CD4-positive, alpha-beta T cell treated with Interleukin-4 for 4 hours (primary cell): ENCODE measurements at places on chromosomes 13 and 19.

DNA sequence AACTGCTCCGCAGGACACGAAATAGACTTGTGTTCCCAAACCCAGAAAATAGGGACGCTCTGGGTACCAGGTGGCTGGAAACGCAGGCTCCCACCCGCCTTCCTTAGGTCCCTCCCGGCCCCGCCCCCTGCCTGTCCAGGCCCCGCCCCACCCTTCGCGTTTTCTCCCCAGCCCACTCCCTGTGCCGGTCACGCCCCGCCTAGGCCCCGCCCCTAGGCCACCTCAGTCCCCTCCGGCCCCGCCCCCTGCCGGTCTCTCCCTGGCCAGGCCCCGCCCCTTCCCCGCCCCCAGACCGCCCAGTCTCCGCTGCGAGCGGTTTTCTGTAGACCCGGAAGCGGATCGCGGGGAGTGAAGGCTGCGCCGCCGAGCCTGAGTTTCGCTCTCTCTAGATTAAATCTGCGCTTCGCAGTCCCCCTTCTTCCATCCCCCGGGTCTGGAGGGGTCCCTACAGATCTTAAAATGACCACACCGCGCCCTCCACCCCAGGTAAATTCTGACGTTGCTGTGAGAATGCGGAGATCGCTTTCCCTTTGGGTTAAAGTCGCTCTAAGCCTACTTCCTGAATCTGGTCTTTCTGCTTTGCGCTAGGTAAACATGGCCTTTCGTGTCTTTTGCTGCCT, 3.7 kb upstream of the ZNF665 start:
- peak; percentile 92 for DNase-seq

DNA sequence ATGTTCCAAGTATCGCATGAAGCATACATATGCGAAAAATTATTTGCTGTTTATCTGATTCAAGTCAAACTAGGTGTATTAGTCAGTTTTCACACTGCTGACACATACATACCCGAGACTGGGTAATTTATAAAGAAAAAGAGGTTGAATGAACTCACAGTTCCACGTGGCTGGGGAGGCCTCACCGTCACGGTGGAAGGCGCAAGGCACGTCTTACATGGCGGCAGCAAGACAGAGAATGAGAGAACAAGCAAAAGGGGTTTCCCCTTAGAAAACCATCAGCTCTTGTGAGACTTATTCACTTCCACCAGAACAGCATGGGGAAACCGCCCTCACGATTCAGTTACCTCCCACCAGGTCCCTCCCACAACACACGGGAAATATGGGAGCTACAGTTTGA, 13.0 kb upstream of the PROZ start:
- DNase-seq, result no peak

DNA sequence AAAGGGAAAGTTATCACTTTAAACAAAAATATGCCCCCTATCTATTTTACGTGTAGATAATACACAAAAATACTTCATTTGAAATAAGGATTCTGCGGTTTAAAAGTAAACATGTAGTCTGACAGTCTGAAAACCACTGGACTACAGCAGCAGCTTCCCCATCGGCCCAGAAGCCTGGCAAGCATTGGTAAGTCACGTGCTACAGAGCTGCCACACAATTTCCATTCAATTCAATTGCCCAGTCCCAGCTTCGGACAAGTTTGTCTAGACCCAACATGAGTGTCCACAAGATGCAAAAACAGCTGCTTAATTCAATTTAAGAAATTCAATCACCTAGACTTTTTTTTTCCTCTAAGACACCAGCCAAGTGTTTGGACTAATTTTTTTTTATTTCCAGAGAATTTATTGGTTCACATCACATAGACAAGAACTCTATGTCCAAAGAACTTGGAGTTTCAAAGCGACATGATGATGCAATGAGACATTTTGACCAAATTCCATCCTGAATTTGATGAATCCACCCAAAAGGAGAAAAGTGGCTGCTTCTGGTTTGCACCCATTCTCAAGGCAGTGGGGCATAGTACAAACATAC, 458.9 kb downstream of the COG6 start:
- DNase-seq, result no peak

- DNase-seq, result no peak
These were observed 692.6 kb downstream of the PCDH17 start for GRCh38 chr13:58324161-58324560.

- DNase-seq, result no peak
These were observed 666.6 kb downstream of the SLITRK1 start for GRCh38 chr13:83215627-83216026.

- no peak for DNase-seq
These were observed 1.3 kb upstream of the LDLR start for GRCh38 chr19:11087870-11088505.

GRCh38 chr13:102907016-102907756, 61.4 kb downstream of the ERCC5 start:
- no peak for DNase-seq

GRCh38 chr19:45674946-45675345, 6.9 kb downstream of the GIPR start:
- no peak for DNase-seq

GRCh38 chr13:50521831-50522149, 321.7 kb downstream of the DLEU7 start:
- no peak for DNase-seq

DNA sequence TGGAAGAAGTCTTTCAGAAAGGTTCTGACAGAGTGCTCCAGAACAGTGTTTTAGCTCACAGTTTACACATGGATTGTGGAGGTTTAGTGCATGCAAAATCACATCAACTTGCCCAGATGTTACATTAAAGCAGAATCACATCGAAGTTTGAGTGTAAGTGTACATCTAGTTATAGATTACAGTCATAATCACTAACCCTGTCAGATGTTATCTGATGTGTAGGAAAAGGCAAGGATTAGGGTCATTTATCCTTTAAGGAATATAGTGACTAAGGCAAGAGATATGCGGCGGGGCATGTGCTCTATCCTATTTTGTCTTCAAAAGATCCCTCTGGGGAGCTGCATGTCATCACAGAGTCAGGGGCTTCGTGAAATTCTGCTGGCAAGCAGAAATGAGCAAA, 66.9 kb downstream of the CYSLTR2 start:
- no peak for DNase-seq

DNA sequence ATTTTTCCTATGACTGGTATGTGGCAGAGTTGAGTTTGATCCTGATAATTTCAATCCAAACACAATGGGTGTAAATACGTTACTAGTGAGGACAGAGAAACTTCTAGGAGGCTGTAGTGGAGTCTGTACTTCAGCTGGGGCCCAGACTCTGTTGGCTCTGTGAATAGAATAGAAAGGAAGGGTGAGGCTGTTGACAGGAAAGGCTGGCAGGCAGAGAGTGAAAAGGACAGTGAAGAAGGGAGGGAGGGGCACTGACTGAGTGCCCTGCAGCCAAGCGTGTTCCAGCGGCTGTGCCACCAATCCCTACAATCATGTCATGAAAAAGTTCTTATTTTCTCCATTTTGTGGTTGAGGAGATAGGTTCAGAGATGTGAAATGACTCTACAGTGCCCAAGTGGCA, 80.5 kb downstream of the MBNL2 start:
- no peak for DNase-seq

GRCh38 chr13:27348461-27348860, 76.0 kb upstream of the GTF3A start:
- no peak for DNase-seq

GRCh38 chr13:24893863-24894262, 129.9 kb downstream of the RNF17 start:
- DNase-seq, result no peak

GRCh38 chr19:588093-588740, 1.5 kb upstream of the HCN2 start:
- peak; percentile 52 for DNase-seq

- DNase-seq, result no peak
These were observed 70.4 kb downstream of the SLITRK6 start for GRCh38 chr13:85728811-85729210.

DNA sequence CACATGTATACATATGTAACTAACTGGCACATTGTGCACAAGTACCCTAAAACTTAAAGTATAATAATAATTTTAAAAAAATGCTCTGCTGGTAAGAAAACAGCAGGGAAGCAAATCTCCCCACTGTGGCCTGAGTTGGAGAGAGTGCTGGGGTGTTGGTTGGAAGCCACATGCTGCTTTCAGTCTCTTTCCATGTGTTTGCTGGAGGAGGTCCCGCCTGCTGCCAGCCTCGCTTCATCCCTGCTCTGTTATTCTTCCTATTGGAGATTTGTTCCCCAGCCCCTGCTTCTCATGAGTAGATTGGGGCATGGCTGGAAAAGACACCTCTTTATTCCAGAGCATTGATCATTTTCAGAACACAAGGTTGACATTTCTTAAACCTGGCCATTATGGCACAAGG, 230.5 kb downstream of the FGF9 start:
- no peak for DNase-seq

GRCh38 chr13:110478405-110479214, 82.9 kb downstream of the RAB20 start:
- DNase-seq, result no peak
